Urothelium cell line (cell line): ENCODE measurements at places on chromosomes 7 and 10.

DNA sequence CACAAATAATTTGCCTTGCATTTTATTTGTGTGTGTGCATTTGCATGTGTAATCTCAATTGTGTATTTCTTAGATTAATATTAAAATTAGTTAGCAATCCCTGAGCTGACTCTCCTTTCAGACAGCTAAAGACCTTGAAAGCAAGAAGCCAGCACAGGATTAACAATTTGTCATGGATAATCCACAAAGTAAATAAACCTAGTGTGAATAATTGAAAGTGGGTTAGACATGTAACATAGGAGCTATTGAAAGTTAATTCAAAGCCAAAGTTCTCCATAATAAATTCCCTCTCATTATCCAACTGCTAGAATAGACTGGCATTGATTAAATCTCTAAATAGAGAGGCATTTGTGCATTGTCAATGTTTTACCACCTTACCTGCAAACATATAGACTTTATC, 326.1 kb downstream of the PLXDC2 start:
- DNase-seq, result no peak

- DNase-seq, result no peak
Observed at GRCh38 chr7:15463801-15464666, 97.8 kb downstream of the AGMO start.

DNA sequence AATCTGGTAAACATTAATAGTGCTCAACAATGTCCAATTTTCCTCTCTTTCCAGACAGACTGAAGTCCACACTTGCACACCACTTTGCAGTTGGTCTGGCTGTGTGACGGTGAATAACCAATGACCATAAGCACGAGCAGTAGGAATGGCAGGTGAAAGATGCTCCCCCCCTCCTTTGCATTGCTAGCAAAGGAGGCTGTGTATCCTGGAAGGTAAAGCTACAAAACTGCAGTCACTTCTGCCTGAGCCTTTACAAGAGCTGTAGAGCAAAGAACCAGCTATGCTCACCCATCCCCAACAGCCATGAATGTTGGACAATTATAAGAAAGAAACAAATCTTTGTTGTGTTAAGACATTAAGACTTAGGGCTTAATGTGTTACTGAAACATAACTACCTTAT, 178.0 kb downstream of the IPMK start:
- DNase-seq, result no peak

- DNase-seq, result no peak
Observed at GRCh38 chr7:45564485-45564884, 9.7 kb upstream of the ADCY1 start.

- no peak for DNase-seq
Observed at GRCh38 chr7:84113906-84114850, 80.4 kb downstream of the SEMA3A start.

- no peak for DNase-seq
Observed at GRCh38 chr10:88936656-88937055, 15.9 kb downstream of the ACTA2 start.

GRCh38 chr7:30543813-30544525, 39.3 kb upstream of the GGCT start:
- no peak for DNase-seq

- no peak for DNase-seq
Observed at GRCh38 chr7:1073142-1073977, 14.6 kb upstream of the GPER1 start.

DNA sequence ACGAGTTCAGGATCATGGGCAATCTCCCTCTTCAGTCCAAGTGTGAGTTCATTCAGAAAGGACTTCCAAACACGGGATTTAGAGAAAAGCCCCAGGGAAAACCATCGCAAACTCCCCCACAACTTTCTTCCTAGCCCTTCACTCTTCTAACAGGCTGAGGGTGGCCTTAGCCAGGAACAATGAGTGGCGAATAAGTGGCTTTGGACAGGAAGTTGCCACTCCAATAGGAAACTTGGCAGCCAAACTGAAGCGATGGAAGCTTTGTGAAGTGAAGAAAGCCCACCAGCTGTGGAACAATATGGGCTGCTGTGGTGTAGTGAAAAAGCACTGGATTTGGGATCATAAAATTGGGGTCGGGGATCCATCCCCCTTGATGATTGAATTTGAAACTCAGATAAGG, 193.2 kb downstream of the TEX36 start:
- no peak for DNase-seq

DNA sequence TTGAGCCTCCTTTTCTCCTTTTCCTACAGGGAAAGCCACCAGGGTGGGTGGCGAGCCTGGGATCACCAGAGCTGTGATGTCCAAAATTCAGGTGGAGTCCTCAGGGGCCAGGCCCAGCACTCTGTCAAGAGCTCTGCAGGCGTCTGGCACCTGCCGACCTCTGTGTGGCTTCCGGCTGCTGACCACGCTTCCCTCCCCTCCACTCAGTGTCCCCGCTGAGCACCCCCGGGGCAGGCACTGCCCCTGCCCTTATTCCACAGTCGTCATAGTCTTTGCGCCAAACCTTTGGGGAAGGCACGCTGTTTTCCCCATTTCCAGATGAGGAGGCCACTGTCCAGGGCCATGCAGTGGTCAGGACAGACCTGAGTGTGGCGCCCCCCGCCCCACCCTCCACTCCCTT, 7.5 kb downstream of the MTG1 start:
- no peak for DNase-seq

DNA sequence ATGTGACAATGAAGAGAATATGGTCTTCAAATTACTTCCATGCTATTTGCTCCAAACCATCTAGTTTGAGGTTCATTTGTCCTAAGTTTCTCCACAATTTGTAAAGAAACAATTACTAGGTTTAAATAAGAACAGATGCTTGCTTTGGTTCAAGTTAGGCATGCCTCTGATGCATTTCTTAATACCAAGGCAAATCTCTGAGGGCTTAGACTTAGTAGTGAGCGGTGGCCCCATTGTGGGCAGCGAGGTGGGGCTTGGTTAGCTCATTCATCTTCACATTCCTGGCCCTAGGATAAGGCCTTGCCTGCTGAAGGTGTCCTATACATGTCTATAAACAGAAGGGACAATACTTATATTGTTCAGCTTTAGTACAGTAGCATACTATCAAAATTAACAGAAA, 52.4 kb upstream of the RHEB start:
- no peak for DNase-seq

DNA sequence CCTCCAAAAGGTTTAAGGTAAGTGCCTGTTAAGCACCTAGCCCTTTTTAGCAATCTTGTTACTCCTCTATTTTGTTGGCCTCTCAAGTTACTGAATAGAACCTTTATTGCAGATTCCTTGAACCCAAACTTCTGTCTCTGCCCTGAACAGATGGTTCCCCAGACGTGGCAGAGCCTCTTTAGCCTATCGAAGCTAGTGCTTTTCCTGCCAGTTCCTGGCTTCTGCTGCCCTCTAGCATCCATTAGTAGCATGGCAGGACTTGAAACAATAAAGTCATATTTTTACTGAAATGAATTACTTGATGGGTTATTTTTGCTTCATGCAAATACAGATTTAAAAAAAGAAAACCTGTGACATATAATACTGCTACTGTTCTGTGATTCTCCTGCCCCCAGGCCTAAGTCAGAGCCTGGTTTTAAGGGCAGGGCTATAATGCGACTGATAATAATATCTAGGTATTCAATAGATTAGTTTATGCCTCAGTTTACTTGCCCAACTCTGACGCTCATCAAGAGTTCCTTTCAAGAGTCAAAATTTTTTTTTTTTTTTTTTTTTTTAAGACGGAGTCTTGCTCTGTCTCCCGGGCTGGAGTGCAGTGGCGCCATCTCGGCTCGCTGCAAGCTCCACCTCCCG, 84.3 kb upstream of the PHF14 start:
- peak; percentile 60 for DNase-seq

- no peak for DNase-seq
Observed at GRCh38 chr7:157558875-157559595, 222.2 kb downstream of the DNAJB6 start.

DNA sequence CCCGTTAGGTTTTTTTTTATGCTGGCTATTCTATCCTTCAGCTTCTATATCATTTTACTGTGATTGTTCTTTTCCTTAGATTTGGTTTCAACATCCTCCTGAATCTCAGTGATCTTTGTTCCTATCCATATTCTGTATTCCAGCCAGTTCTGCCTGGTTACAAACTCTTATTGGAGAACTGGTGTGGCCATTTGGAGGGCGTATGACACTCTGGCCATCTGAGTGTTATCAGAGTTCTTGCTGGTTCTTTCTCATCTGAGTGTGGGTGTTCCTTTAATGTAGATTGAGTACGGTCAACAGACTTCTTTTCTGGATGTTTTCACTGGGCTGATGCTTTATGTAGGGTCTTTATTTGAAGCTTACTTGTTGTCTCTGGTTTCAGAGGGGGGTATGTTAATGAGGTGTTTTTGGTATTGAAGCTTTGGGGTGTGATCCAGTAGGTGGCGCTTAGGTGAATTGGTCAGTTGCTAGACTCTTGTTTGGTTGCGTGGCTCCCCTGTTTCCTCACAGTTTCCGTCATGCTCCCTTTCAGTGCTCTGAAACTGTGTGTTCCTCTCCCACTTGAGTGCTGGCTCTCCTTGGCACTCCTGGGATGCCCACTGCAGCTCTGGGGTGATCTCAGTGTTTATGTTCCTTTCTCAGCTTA, 80.7 kb downstream of the FANK1 start:
- DNase-seq, result no peak

DNA sequence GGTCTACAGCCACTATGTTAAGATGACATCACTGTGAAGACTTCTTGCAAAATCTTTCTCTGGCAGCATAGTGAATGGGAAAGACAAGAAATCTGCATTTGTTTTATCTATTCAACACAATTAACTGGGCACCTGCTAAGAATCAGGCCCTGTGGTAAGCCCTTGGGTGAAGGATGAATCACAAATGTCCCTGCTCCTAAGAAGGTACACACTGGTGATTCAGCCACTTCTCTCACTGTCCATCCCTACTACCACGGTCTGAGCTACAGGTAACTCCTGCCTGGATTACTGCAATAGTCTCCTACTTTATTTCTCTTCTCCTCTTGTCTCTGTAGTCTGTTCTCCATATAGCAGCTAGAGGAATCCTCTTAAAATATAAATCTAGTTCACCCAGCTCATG, 116.1 kb downstream of the HIBADH start:
- DNase-seq, result no peak

GRCh38 chr7:525740-526139, 6.1 kb upstream of the PDGFA start:
- DNase-seq, result no peak
